B cell (primary cell): ENCODE measurements at places on chromosomes 12 and 14. TPM values are rescaled to one million over a fixed set of nuclear protein-coding genes. Genes with fewer than 3 reads are reported as not detected.
A peak's percentile ranks its signal among the peaks of the same experiment; 100 is the strongest.

ACOT6 gene
- not detected in 2 replicates for polyA plus RNA-seq

PGF gene
- 0.07 TPM in 1 of 2 replicates, not detected in the other for polyA plus RNA-seq

KRT1 gene
- 0.07 TPM in 1 of 2 replicates, not detected in the other for polyA plus RNA-seq

SYNE2 gene
- 30.8 and 39.5 TPM in 2 replicates for polyA plus RNA-seq

- DNase-seq = no peak
These were observed 18.0 kb downstream of the LUM start for GRCh38 chr12:91093341-91093740.

GRCh38 chr14:79090641-79091180, 920.5 kb downstream of the NRXN3 start:
- DNase-seq = no peak

DNA sequence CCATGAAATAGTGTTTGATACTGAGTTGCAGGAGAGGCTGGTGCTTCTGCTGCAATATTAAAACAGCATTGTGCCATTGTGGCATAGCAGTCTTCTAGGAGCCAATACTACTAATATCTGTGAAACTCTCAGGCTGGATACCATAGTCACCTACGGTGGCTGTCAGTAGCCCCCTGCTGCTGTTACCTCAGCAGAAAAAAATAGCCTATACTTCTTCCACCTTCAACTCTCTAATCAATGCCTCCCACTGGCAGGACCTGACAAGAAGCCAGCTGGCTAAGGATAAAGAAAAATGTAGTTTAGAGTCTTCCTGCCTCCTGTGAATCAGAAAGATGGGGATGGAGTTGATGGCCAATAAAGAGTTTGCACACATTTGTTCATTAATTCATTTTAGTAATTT, 91.6 kb downstream of the PDE3A start:
- no peak for DNase-seq

DNA sequence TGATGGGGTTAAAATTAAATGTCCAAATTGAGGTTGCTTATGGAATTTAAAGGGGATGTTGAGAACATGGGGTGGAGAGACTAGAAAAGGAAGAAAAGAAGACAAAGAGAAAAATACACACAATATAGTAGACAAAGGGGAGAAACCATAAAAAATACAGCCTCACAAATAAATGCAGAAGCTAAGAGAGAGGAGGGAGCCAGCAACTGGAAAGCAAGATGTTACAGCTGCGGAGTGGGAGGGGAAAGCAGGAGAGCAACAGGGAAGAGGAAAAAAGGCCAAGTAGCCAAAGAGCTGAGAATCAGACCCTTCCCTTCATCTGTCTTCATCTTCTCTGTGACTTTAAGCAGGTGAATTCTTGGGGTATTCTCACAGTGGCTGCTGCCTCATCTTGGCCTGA, 39.7 kb upstream of the SMUG1 start:
- DNase-seq = no peak

DNA sequence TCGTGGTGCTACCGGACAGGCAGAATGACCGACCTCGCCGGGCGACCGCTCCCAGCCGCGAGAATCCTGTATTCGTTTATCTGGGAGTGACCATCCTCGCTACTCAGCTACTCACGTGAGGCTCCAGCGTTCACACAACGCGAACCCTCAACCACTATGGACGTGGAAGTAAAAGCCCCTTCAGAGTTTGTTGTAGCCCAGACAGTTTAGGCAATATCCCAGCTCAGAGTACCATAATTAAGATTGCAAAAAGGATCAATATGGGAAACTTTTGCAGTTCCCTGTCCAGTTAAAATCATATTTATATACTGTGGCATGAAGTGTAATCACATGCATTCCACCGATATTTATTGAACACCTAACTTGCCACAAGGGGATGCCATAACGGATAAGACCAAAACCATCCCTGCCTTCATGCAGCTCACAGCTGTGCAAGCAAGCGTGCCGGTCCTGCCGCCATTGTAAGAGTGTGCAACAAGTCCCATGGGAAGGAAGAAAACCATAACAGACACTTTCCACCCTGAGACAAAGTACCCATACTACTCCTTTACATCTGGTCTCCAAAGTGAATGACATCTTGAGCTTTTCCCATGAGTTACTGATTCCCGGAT, 938 bp upstream of the MAX start:
- peak; percentile 41 for DNase-seq
